CD4-positive, alpha-beta T cell treated with Interleukin-12 subunit alpha and Interleukin-12 subunit beta, for 1 hour (primary cell): ENCODE measurements at places on chromosomes 16 and 17.

DNA sequence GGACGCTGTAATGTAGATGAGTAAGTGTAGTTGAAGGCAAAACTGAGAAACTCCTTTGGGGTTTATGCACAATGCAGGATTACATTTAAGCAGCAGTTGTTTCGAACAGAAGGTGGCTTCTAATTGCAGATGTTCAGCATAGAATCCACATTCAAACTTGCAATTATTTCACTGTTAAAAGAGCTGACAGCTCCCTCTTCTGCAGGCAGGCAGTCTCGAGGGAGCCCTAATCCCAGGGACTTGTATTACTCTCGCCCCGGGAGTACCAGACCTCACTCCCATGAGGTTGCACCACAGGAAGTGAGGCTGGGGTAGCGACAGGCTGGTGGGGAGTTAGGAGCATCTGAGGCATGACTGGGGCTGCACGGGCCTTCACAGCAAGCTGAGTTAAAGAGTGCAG is 484.3 kb upstream of the EEF2KMT start:
- no peak for DNase-seq

DNA sequence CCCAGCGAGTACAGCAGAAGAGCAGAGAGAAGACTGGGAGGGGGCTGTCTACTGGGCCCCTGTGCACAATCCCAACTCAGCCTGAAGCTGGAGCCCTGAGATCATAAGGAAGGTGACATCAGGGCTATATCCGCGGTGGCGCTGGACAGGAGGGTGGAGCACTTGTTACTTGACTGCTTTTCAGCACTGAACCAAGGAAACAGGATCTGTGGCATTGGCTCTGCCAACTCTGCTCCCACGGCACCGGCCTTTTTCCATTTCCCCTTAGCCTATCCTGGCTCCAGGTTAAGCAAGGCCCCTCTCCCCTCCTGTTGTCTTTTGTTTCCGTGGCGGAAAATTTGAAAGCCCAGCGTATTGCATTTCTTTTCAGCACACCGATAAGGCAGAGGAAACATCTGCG is 125.0 kb upstream of the IRX3 start:
- no peak for DNase-seq

- DNase-seq = peak; percentile 67
Observed at GRCh38 chr17:44221084-44221861, 1.8 kb upstream of the UBTF start.

DNA sequence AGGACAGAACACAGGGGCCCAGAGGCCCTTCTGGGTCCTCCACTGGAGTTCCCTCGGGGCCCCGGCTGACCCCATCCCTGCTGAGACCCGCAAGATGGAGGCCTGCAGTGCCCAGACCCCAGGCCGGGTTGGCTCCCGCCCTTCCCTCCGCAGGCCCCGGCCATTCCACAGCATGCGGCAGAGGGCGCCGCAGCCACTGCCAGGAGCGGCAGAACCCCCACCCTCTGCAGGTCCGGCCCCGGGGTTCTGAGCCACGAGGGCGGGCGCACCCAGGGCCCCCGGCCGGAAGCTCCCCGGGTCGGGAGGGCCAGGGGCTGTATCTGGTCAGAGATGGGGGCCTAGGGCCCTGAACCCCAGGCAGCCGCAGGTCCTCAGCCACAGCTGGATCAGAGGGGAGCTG is 2.4 kb upstream of the PERCC1 start:
- peak; percentile 50 for DNase-seq

- no peak for DNase-seq
Observed at GRCh38 chr17:17479209-17479608, 2.4 kb downstream of the MED9 start.

GRCh38 chr17:57622683-57623433 is 122.2 kb downstream of the CCDC182 start:
- DNase-seq = no peak

DNA sequence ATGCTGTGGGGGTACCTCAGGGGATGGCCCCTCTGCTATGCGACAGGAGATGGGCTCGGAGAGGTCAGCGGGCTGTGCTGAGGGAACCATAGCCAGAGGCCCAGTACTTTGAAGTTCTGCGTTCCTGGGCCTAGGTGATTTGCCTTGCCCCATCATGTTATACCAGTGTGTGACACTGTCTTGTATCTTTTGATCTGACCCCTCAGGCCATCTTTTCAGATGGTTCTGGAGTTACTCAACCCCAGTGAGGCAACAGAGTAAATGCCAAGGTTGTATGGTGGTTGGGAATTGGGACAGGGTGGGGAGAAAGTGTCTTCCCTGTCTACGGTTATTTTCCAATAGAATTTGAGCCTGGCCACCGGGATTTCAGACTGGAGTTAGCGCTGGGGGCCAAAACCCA is 8.5 kb downstream of the MSI2 start:
- DNase-seq = no peak

DNA sequence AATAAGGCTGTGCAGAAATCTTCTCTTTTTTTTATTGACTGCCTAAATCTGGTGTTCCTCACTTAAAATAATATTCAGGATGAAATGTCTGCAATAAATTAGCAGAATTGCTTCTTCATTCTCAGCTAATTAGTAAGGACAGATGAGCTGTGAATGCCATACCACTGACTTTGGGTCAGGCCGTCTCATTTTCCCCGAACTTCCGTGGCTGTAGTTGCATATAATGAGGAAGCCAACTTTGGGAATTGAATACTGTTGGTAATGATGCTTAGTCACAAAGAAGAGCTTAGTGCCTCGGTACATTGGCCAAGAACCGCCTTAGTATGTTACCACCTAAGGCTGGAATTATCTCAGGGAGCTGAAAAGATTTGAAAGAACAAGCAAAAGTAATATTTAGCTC is 47.6 kb downstream of the NUP93 start:
- DNase-seq = no peak

GRCh38 chr16:88538366-88539060 is 31.7 kb upstream of the ZC3H18 start:
- DNase-seq = no peak

DNA sequence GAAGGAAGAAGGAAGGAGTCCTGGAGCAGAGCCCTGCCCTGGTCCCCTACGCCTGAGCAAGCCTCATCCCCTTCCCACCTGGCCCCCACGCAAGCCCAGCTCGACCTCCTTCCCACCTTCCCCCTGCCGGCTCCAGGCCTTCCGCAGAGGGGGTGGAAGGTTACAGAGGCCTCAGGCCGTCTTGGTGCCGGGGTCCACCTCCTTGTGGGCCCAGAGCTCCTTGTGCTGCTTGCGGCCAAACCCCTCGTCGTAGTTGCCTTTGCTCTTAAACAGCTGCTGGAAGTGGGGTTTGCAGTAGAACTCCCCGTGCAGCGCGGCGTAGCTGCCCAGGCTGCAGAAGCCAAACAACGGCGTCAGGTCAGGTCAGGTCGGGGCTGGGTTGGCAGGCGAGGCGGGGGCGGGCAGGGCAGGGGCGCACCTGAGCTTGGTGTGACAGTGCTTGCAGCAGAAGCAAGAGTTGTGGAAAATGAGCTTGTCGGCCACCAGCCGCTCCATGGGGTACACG is 1.5 kb downstream of the LIMD2 start:
- no peak for DNase-seq

DNA sequence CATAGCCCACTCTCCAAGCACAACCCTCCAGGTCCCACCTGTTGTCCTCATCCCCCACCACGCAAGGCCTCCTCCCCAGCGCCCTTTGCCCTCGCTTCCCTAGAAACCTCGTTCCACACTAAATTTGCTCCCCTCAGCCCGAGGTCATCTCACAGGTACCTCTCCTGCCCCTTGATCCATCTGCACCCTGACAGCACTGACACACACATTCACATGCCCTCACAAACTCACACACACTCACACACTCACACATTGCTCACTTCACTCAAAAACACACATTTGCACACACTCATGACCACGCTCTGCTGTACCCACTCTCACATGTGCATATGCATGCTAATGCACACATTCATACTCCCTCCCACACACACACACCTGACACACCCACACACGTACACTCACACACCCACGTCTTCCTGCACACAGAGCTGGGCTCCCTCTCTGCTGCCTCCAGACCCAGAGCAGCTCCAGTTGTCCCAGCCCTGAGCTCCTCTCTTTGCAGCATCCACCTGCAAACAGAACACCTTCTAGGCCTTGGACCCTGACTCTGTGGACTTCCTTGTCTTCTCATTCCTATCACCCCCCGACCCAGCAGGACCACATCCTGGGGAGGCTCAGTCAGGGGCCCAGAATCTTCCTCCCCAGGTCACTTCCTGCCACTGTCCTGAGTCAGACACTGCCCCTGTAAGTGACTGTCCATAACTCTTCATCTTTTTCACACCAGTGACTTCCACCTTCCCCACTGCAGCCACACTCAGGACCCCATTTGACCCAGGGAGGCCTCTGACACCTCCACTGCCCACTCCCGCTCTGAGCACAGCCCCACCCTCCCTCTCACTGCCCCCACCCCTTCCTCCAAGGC is 4.9 kb downstream of the ASGR2 start:
- no peak for DNase-seq

DNA sequence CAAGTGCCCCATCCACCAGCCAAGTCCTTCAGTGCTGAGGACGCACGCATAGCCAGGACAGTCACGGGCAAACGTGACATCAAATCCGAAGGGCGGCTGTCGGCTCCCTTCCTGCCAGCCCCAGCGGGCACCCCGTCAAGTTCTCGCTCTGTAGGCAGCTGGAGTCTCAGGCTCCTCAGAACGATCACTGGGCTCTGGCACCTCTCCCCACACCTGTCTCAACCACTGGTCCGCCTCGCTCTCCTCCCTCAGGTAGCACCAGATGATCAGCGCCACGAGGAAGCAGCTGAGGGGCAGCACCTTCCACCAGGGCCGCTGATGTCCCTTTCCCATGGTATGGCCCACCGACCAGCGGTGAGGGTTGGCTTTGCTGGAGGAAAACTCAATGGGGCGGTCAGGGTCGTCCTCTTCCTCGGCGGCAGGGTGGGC is 422 bp downstream of the UQCC4 start:
- peak; percentile 10 for DNase-seq

GRCh38 chr17:40139566-40140058 is 725 bp upstream of the CASC3 start:
- DNase-seq = no peak

DNA sequence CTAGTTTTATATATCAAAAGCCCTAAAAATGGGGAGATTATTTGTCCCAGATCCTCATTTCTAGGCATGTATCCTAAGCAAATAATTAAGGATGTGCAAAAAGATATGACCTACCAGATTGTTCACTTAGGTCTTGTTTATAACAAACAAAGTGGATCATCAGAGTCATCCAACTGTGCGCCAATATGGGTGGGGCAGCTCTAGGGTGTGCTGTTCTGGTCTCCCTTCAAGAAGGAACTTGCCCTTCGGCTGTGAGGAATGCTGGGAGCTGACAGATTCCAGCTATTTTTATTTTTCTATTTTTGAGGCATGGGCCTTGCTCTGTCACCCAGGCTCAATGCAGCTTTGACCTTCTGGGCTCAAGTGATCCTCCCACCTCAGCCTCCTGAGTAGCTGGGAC is 13.8 kb downstream of the CHP2 start:
- DNase-seq = no peak

- DNase-seq = no peak
Observed at GRCh38 chr17:43914451-43914850, 7.1 kb upstream of the MPP2 start.
